Renal cortical epithelial cell (primary cell): ENCODE measurements at places on chromosomes 3 and 15. TPM values are rescaled to one million over a fixed set of nuclear protein-coding genes. Genes with fewer than 3 reads are reported as not detected.

The HYKK gene
- total RNA-seq: 1.9 and 4.8 TPM in 2 replicates

The LRTM1 gene
- total RNA-seq: not detected in 2 replicates

The SAXO2 gene
- total RNA-seq: under 0.01 and 2.3 TPM in 2 replicates

The AVEN gene
- 15.3 and 27.3 TPM in 2 replicates for total RNA-seq

The GRAMD2A gene
- 0.52 and 1.8 TPM in 2 replicates for total RNA-seq

The PIGX gene
- total RNA-seq: 17.7 and 33.0 TPM in 2 replicates

The PRR20G gene
- total RNA-seq: not detected in 2 replicates

The GP9 gene
- not detected in 2 replicates for total RNA-seq

The NXPE3 gene
- 15.5 and 32.0 TPM in 2 replicates for total RNA-seq

The ISLR2 gene
- total RNA-seq: not detected in 2 replicates

The MASP1 gene
- 0.52 and 3.5 TPM in 2 replicates for total RNA-seq

The CD200 gene
- 1.9 and 2.3 TPM in 2 replicates for total RNA-seq
